Mammary microvascular endothelial cell (primary cell): ENCODE measurements at places on chromosomes 2 and 18. TPM values are rescaled to one million over a fixed set of nuclear protein-coding genes. Genes with fewer than 3 reads are reported as not detected.

Gene ASAP2
- 20.7 and 23.4 TPM in 2 replicates for total RNA-seq

Gene TXNDC2
- not detected in 2 replicates for total RNA-seq

Gene CCDC85A
- total RNA-seq: 10.7 and 12.7 TPM in 2 replicates

Gene GKN2
- 0.20 TPM in 1 of 2 replicates, not detected in the other for total RNA-seq

Gene DLGAP1
- 0.93 and 1.1 TPM in 2 replicates for total RNA-seq

Gene STARD6
- total RNA-seq: not detected in 2 replicates

Gene TUBA4B
- not detected in 2 replicates for total RNA-seq

Gene LOXL3
- total RNA-seq: 0.27 and 0.94 TPM in 2 replicates

Gene PPP1R1C
- 0.27 and 3.0 TPM in 2 replicates for total RNA-seq

Gene GAL3ST2
- not detected in 2 replicates for total RNA-seq

Gene PECR
- total RNA-seq: 3.7 and 8.0 TPM in 2 replicates

Gene VIT
- total RNA-seq: not detected in 2 replicates

Gene DNAH7
- 0.49 TPM in 1 of 2 replicates, not detected in the other for total RNA-seq

Gene GPAT2
- 7.6 and 8.3 TPM in 2 replicates for total RNA-seq

Gene DCDC2C
- 0.60 TPM in 1 of 2 replicates, not detected in the other for total RNA-seq

Gene ARHGAP15
- total RNA-seq: not detected in 2 replicates

Gene DYSF
- 212 and 225 TPM in 2 replicates for total RNA-seq

Gene FAM124B
- 21.3 and 22.1 TPM in 2 replicates for total RNA-seq

Gene ELP2
- 37.4 and 45.5 TPM in 2 replicates for total RNA-seq

Gene SCTR
- not detected in 2 replicates for total RNA-seq

Gene LCLAT1
- 10.5 and 13.0 TPM in 2 replicates for total RNA-seq

Gene LIMS4
- total RNA-seq: 4.9 and 6.3 TPM in 2 replicates

Gene EEF1B2
- total RNA-seq: 452 and 462 TPM in 2 replicates

Gene TLX2
- not detected in 2 replicates for total RNA-seq

Gene SATB2
- total RNA-seq: 0.60 and 4.5 TPM in 2 replicates

Gene RAB17
- total RNA-seq: 0.49 and 0.87 TPM in 2 replicates

Gene B3GNT7
- 1.1 and 1.3 TPM in 2 replicates for total RNA-seq

Gene MZT2A
- total RNA-seq: 235 and 277 TPM in 2 replicates

Gene ANAPC1
- 38.8 and 60.8 TPM in 2 replicates for total RNA-seq

Gene ABCB11
- total RNA-seq: under 0.01 and 0.05 TPM in 2 replicates

Gene DAW1
- total RNA-seq: 0.20 and 0.25 TPM in 2 replicates

Gene RBMS1
- total RNA-seq: 53.6 and 58.6 TPM in 2 replicates

Gene SGPP2
- not detected in 2 replicates for total RNA-seq

Gene ANKRD30BL
- not detected in 2 replicates for total RNA-seq

Gene ATOH8
- total RNA-seq: 15.4 and 17.1 TPM in 2 replicates

Gene HOXD8
- total RNA-seq: 17.3 and 24.1 TPM in 2 replicates

Gene AQP12A
- not detected in 2 replicates for total RNA-seq

Gene COL4A3
- total RNA-seq: not detected in 2 replicates

Gene RAB6D
- under 0.01 and 0.05 TPM in 2 replicates for total RNA-seq

Gene TCF23
- total RNA-seq: not detected in 2 replicates

Gene CCNYL1
- total RNA-seq: 21.4 and 27.4 TPM in 2 replicates

Gene TUBB8B
- total RNA-seq: not detected in 2 replicates

Gene TRABD2A
- 0.60 and 2.9 TPM in 2 replicates for total RNA-seq

Gene CSRNP3
- under 0.01 and 0.05 TPM in 2 replicates for total RNA-seq

Gene MARCHF4
- total RNA-seq: 15.5 and 16.3 TPM in 2 replicates

Gene CYP26B1
- total RNA-seq: 18.0 and 19.7 TPM in 2 replicates

Gene GRHL1
- total RNA-seq: 0.73 and 0.94 TPM in 2 replicates

Gene PTMA
- total RNA-seq: 1,243 and 1,357 TPM in 2 replicates

Gene IL36G
- total RNA-seq: not detected in 2 replicates

Gene CNNM4
- 2.9 and 3.5 TPM in 2 replicates for total RNA-seq

Gene ADAM23
- total RNA-seq: 4.9 and 5.0 TPM in 2 replicates

Gene PMAIP1
- 25.0 and 29.7 TPM in 2 replicates for total RNA-seq

Gene MEP1B
- not detected in 2 replicates for total RNA-seq

Gene EXOC6B
- 24.3 and 28.6 TPM in 2 replicates for total RNA-seq

Gene SP140
- total RNA-seq: under 0.01 and 0.20 TPM in 2 replicates

Gene CXCR1
- total RNA-seq: not detected in 2 replicates

Gene RAPGEF4
- 7.2 and 12.8 TPM in 2 replicates for total RNA-seq

Gene ANKRD23
- total RNA-seq: 0.20 TPM in 1 of 2 replicates, not detected in the other

Gene RPRM
- total RNA-seq: not detected in 2 replicates
